ENCODE measurements at places on chromosomes 12 and 14.
A peak's percentile ranks its signal among the peaks of the same experiment; 100 is the strongest.

- no peak for DNase-seq
Observed at GRCh38 chr12:110065540-110065939, 17.2 kb upstream of the C12orf76 start.

- no peak for DNase-seq
Observed at GRCh38 chr14:75198291-75198933, 22.0 kb upstream of the TMED10 start.

GRCh38 chr14:71021347-71022011 is 114.2 kb downstream of the PCNX1 start:
- DNase-seq: no peak

GRCh38 chr12:56521590-56522371 is at the start of gene RBMS2:
Gene RBMS2, plus strand, starts transcription at chr12:56521820. Its CDS starts 204 bp downstream, at chr12:56522024.
- peak; percentile 25 for DNase-seq

DNA sequence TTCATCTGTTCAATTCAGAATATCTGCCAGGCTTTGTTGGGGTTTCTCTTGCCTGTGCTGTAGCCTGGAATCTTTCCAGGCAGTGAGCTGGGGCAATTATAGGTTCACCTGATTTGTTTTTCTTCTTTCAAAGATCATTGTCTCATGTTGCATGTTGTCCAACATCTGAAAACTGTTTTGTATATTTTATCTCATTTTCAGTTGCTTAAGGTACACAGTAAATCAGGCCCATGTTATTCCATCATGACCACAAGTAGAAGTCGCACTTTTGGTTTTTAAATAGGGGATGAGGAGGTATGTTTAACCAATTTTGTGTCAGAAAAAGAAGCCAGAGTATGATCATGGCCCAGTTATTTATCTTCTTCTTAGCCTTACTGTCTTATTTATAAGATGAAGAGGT is 24.9 kb upstream of the FUT8 start:
- no peak for DNase-seq

- DNase-seq: no peak
Observed at GRCh38 chr12:13154831-13155230, 41.7 kb upstream of the EMP1 start.

DNA sequence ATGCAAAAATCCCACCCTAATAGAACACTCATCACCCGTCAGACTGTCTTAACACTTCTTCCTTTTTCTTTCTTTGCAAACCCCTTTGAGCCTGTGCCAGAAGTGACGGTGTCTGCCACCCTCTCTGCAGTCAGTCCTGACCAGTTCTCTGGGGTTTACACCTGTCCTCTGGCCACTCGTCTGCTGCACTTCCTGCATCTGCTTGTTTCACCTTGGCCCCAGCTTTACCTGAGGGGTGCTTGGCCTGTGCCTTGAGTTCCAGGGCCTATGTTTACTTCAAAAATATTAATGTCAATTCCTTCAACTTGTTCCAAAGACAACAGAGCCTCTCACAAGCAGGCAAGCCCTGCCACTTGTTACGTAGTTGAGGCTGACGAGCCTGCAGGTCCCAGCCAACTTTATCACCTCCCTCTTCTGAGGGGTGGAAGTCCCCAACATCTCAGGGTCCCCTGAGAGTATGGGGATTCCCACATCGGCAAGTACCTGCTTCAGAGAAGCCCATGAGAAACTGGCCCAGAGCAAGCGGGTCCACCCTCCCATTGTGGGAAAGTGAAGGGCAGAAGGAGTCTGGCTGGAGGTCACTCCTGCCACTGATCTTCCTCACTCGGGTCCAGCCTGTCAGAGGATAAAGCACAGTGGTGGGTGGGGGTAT is 205.4 kb downstream of the DAD1 start:
- DNase-seq: no peak

DNA sequence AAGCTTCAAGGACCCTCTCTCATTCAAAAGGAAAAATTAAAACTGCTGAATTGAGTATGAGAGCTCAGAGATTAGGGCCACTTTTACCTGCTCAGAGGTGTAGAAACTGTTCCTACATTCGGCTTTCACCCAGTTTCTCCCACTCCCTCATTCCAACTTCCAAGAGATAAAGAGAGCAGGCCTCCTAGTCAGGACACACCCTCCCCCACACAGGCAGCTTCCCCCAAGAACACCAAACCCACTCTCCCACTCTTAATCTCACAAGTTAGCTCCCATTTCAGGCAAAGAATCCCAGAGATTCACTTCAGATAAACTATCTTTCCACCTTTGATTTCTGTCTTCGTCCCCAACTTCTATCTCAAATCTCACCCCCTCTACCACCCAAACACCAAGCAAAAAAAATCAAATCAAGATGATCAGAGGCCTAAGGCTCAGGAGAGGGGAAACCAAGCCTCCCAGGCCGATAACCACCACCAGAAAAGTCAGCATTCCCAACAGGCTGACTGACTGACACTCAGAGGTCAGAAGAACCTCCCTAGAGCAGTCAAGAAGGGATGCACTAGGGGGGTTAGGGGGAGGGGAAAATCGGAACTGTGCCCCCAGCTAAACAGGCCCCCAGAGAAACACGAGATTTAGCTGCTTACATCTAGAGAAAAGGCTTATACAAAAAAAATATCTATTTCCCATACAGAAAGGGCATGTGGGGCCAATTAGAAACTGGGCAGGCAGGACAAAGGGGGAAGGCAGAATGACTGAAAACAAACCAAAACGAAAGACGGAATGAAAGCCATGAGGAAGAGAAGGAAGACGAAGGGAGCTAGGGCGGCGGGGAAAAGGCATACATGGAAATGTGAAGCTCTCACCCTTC is 13.2 kb upstream of the CDH24 start:
- no peak for DNase-seq

DNA sequence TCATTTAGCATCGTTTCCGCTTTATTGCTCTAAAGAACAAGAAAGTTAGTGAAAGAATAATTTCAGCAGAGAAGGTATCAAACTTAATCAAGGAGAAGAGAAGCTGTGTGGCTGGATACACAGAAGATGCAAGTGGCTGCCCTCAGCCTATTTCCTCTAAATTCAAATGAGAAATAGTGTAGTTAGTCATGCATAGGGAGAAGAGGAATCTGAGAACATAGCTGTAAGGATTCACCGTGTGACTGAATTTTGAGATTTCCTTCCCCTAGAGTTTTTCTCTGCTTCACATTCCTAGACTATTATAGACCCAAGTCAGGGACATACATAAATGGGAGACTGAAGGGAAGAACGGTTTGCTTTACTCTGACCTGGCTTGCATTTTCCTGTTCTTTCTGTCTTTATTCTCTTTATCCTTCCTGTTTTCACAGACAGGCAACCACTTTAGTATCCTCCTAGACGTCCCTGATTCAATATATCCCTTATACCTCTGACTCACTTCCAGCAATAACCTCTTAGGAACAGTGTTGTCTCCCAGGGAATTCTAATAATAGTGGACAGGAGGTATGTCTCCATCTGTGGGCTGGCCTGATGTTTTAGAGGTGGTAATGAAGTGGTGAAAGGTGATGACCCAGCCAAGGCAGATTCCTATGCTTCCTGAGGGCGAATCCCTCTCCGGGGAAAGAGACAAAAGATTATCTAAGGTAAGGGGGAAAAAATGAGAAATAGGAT is 7.0 kb downstream of the RNASE10 start:
- no peak for DNase-seq

DNA sequence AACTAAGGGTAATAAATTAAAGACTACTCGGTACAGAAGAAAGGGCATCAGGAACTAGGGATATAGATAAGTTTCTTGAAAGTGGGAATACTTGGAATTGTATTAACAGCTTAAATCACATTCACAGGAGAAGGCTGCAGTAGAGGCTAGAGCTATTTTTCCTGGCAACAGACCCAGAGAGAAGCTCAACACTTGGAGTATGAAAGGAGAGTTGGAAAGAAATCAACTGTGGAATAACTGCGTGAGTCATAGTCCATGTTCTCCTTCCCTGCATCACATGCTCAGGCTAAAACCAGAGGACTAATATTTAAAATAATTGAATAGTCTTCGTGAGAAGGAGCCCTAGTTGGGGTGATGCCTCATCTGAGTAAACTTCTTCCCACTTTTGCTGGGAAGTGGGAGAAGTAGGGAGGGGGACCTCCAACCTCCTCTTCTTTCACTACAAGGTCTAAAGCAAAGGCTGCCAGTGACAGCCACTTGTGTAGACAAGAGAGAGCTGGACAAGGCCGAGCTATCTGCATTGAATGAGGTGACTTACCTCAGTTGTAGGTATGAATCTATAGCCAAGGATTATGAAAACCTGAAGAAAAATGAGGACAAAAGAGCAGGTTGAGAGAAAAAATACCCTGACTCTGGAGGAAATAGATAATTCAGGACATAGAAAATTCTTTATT is 32.7 kb downstream of the DYRK2 start:
- no peak for DNase-seq

DNA sequence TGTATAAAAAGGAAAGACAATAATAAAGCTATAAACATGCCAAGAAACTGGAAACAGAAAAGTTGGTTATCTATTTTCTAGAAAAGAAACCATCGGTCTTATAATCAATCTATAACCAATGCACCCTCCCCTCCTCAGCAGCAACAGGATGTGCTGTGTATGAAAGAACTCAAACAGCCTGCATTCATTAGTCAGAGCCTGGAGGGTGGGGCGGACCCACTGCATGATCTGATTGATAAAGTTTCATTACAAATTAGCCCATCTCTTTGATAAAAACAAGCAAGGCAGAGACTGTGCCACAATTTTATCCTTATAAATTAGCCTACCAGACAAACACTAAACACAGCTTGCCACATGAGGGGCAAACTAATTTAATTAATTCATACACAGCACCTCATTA is 448.1 kb downstream of the BCAT1 start:
- DNase-seq: no peak

DNA sequence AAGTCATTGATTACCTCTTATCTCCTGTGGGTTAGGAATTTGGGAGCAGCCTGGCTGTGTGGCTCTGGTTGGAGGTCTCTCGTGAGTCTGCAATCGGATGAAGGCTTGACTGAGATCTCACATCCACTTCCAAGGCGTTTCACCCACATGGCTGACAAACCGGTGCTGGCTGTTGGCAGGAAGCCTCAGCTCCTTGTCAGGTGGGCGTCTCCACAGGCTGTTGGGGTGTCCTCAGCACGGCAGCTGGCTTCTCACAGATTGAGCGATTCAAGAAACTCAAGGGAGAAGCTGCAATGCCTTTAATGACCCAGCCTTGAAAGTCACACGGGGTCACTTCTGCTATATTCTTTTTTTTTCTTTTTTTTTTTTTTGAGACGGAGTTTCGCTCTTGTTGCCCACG is 28.6 kb upstream of the CORO1C start:
- no peak for DNase-seq

DNA sequence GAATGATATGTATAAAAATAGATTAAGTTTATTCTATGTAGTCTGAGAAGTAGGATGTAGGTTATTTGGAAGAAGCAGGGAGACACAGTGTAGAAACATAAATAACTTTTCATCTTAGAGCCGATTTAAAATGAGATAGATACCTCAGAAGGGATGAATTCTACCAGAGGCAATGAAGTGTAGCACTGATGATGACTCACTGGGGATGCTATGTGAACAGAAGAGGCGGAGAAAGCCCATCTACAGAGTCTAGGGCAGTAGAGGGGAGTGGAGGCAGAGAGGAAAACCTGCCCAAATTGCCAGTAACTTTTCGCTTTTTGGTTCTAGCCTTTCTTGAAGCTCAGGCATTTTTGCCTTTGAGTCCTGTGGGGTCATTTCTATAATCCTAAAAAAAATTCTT is 451.8 kb downstream of the ATP23 start:
- no peak for DNase-seq

DNA sequence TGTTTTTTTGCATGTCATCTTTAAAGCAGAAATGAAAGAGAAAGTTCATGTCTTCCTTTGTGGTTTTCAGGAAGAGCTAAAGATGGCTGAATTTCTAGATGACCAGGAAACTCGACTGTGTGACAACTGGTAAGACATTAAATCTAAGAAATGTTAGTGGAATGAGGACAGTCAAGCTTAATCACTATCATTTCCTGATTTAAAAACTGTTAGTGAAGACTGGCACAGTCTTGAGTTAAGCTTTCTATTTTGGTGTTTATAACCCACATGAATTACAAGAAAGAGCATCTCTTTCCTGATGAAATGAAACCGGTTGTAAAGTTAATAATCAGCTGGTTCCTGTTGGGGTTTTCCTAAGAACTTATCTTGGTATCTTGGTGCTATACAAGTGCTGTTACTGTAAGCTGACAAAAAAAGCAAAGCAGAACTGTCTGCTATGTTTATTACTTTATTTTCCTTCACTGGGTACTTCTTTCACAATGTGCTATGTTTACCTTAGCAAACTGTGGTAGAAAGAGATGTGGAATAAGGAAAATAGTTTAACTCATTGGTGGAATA is 5.2 kb downstream of the TRAFD1 start:
- DNase-seq: no peak

GRCh38 chr14:51058382-51058781 is 36.5 kb downstream of the TRIM9 start:
- DNase-seq: no peak

- DNase-seq: no peak
Observed at GRCh38 chr12:29073631-29074239, 75.3 kb upstream of the FAR2 start.

GRCh38 chr12:114499338-114499737 is 93.4 kb upstream of the TBX5 start:
- DNase-seq: no peak

DNA sequence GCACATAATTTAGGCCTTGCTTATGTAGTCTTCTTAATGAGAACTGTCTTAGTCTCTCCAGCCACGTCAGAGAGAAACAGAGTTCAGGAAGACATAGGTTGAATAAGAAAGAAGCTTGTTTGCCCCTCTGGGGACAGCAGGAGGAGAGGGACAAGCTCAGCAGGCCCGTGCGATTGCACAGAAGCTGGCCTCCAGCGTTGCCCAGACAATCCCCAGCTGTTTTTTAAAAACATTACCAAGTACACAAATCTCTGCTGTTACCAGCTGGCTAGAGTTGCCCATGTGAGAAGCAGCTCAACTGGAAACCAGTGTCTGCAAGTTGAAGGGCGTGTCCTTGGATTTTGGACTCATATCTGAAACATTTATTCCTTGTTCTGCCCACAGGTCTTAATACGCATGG is 232.6 kb downstream of the EFCAB11 start:
- DNase-seq: no peak

GRCh38 chr12:99334285-99335056 is 313.1 kb upstream of the GARIN6 start:
- DNase-seq: no peak

GRCh38 chr14:75577090-75577489 is 1.3 kb upstream of the FLVCR2 start:
- no peak for DNase-seq

- DNase-seq: no peak
Observed at GRCh38 chr12:109864916-109865315, 15.4 kb downstream of the GLTP start.

- no peak for DNase-seq
Observed at GRCh38 chr12:124443931-124444712, 123.3 kb downstream of the NCOR2 start.

- DNase-seq: no peak
Observed at GRCh38 chr12:10636611-10637010, 23.2 kb upstream of the MAGOHB start.

All from caudate nucleus (tissue), 63 donors.